Colonic mucosa (tissue), 4 donors: ENCODE measurements at places on chromosomes 5 and 9. TPM values are rescaled to one million over a fixed set of nuclear protein-coding genes. Genes with fewer than 3 reads are reported as not detected.

GRCh38 chr5:92644266-92644886, 936.6 kb downstream of the NR2F1-AS1 start:
- H3K4me3 ChIP-seq, result no peak overlapping the region
- H3K36me3 ChIP-seq, result no peaks in the 10 kb centered on the region
- no peaks in the 10 kb centered on the region for H3K4me1 ChIP-seq
- DNase-seq, result no peak
- H3K27ac ChIP-seq, result no peak overlapping the region

- H3K36me3 ChIP-seq, result no peaks in the 10 kb centered on the region
- DNase-seq, result no peak
- H3K27ac ChIP-seq, result no peak overlapping the region
- no peak overlapping the region for H3K4me3 ChIP-seq
- H3K4me1 ChIP-seq, result no peaks in the 10 kb centered on the region
These were observed 139.1 kb upstream of the ADRA1B start for GRCh38 chr5:159777049-159777660.

GRCh38 chr5:89071101-89071940, 188.3 kb upstream of the MEF2C start:
- DNase-seq, result no peak
- H3K4me3 ChIP-seq, result no peak overlapping the region
- H3K36me3 ChIP-seq, result no peaks in the 10 kb centered on the region
- no peaks in the 10 kb centered on the region for H3K27me3 ChIP-seq
- H3K27ac ChIP-seq, result no peak overlapping the region
- no peaks in the 10 kb centered on the region for H3K4me1 ChIP-seq

- H3K4me1 ChIP-seq, result no peaks in the 10 kb centered on the region
- no peaks in the 10 kb centered on the region for H3K27me3 ChIP-seq
- H3K36me3 ChIP-seq, result no peaks in the 10 kb centered on the region
These were observed 26.4 kb upstream of the ARHGAP26 start for GRCh38 chr5:142743592-142744441.

DNA sequence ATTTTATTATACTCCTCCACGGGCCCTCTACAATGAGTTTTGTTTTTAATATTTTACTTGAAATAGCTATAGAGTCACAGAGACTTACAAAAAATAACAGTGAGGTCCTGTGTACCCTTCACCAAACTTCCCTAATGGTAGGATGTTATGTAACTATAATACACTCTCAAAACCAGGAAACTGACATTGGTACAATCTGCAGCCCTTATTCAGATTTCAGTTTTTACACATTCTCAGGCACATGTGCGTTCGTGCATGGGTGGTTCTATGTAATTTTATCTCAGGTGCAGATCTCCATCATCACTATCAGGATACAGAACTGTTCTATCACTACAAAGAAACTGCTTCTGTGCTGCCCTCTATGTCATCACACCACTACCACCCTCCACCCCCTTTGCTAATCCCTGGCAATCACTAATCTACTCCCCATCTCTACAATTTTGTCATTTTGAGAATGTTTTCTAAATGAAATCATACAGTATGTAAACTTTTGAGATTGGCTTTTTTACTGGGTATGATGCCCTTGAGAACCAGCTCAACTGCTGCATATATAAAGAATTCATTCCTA, 16.4 kb downstream of the RAB14 start:
- H3K27me3 ChIP-seq, result no peaks in the 10 kb centered on the region
- no peaks in the 10 kb centered on the region for H3K4me1 ChIP-seq
- no peak overlapping the region for H3K4me3 ChIP-seq
- no peak for DNase-seq
- no peaks in the 10 kb centered on the region for H3K36me3 ChIP-seq

The STOML2 gene
- 233 TPM for total RNA-seq

DNA sequence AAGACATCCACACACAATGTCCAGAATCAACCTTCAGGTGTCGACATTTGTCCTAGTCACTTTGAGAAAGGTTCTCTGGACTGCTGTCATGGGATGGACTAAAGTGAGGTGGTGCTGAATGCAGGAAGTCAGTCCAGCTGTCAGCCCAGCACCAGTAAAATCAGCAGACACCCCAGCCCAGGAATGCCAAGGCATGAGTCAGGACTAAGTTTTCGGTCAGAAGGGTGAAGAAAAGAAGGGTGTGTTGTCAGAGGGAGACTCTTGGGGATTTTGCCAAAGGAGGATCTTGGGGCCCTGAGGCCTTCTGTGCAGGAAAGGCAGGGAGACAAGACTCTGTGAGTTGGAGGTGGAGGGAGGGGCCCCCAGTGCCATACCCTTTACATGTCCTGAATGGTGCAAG, 69.0 kb upstream of the XPA start:
- no peaks in the 10 kb centered on the region for H3K36me3 ChIP-seq
- no peaks in the 10 kb centered on the region for H3K27me3 ChIP-seq
- no peak overlapping the region for H3K4me3 ChIP-seq
- H3K4me1 ChIP-seq, result no peaks in the 10 kb centered on the region
- DNase-seq, result no peak

The FGD3 gene
- total RNA-seq, result 2.3 TPM

The FGF10 gene
- total RNA-seq, result 0.27 TPM

GRCh38 chr9:120830151-120830550, 12.6 kb downstream of the PSMD5 start:
- H3K27me3 ChIP-seq, result no peaks in the 10 kb centered on the region
- H3K4me1 ChIP-seq, result no peaks in the 10 kb centered on the region
- H3K4me3 ChIP-seq, result no peak overlapping the region
